ENCODE measurements at places on chromosomes 16 and 17.

DNA sequence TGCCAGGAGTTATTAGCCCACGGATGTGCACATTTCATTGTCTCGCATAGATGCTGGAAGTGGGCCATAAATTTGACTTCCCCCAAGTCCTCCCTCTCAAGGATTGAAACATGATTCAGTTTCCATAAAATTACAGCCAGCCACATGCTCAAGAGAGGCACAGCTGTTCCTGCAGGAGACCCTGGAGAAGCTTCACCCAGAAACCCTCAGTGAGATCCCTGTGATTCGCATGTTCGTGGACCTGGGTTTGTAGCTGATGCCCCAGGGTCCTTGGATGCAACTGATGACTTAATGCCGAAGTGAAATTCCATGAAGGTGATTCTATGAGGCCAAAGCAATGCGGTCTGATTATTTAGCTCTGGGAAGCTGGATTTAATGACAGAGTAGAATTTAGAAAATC is 24.7 kb upstream of the AQP8 start:
- DNase-seq, result no peak

GRCh38 chr16:76351441-76351840 is 74.2 kb downstream of the CNTNAP4 start:
- DNase-seq, result no peak

DNA sequence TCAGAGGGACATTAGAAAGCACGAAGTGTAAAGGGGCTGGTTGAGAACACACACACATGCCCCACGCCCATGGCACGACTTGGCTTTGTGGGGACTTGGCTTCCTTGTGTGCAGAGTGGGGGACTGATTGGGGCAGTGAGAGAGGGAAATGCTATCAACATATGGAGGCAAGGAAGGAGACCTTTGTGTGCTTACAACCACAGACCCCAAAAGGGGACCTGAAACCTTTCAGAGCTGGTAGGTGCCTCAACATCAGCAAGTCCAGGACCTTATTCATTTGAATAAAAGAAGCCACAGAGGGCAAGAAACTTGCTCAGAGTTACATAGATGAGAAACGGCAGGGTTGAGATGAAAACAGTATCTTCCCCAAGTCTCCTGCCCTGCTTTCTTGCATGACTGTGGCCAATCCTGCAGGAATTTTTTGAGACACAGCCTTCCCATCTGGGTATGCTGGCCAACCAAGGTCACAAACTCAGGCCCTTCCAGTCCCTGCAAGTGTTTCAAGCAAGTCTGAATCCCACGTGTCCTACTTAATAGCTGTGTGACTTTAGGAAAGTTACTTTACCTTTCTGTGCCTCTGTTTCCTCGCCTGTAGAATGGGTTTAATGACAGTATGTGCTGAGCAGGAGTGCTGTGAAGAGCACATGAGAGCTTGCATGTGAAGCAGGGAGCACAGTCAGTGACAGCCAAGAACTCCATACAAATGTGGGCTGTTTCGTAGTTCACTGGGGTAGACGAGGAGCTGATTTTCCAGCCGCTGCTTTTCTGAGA is 26.2 kb downstream of the C16orf78 start:
- DNase-seq, result no peak

GRCh38 chr17:8894673-8895578 is 27.5 kb upstream of the PIK3R6 start:
- DNase-seq, result peak; percentile 49

- no peak for DNase-seq
Measured at GRCh38 chr17:64146418-64147109, 16.6 kb upstream of the ERN1 start.

DNA sequence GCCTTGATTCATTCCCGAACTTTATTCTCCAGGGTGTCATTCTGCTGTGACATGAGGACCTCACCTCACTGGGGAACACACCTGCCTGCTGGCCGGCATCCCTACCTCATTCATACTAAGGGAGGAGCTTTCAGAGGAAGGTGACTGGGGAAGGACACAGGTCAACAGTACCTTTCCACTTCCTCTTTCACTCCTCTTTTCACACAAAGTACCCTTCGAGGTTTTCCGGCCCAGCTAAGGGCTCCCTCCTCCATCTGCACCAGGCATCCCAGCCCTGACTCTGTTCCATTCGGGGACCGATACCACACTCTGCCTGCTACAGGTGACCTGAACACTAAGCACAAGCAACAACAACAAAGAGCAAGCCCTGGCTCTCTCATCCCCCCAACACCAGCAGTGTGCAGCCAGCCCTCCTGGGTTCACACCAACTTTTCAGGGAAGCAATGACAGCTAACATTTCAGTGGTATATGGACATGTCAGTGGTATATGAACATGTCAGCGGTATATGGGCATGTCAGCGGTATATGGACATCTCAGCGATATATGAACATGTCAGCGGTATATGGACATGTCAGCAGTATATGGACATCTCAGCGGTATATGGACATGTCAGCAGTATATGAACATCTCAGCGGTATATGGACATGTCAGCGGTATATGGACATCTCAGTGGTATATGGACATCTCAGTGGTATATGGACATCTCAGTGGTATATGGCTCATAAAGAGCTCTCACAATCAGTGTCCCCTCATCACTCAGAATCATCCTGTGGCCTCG is 16.0 kb downstream of the TRIM25 start:
- no peak for DNase-seq

DNA sequence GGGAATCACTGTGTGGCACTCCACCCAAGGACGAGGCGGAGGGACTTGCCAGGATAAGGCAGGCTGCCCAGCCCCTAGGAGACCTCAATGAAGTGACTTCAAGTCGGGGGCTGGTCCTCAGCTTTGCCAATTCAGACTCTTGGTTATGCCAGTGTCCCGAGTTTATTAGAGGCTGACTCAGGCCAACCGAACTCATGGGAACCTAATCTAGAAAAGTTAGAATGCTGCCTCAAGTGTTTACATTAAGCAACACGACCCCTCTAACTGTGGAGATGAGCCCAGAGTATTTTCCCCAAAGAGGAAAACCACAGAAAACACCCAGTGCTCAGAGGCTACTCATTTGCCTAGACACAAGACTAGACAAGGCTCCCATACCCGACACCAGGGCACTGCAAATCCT is 1.1 kb upstream of the TEKT3 start:
- DNase-seq, result no peak
